ENCODE measurements at places on chromosomes 3 and 15.

- no peak for DNase-seq
Observed at GRCh38 chr3:48215466-48215865, 7.8 kb upstream of the CAMP start.

DNA sequence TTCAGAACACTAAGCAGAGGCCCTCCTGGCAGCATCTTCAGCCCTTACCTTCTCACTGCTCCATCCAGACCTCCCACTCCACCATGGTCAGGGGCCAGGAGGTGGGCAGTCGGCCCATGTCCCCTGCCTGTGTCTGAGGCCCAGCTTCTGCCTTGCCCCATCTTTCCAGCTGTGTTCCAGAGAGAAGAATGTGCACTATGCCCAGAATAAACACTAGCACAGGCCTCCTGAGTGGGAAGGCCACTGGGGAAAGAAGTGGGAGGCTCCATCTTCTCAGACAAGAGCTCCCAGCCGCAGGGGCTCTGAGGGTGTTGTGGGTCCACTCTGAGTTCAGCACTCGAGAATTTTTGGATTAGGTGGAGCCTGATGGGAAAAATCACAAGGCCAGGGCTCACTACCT, 44.5 kb downstream of the ADCY5 start:
- no peak for DNase-seq

DNA sequence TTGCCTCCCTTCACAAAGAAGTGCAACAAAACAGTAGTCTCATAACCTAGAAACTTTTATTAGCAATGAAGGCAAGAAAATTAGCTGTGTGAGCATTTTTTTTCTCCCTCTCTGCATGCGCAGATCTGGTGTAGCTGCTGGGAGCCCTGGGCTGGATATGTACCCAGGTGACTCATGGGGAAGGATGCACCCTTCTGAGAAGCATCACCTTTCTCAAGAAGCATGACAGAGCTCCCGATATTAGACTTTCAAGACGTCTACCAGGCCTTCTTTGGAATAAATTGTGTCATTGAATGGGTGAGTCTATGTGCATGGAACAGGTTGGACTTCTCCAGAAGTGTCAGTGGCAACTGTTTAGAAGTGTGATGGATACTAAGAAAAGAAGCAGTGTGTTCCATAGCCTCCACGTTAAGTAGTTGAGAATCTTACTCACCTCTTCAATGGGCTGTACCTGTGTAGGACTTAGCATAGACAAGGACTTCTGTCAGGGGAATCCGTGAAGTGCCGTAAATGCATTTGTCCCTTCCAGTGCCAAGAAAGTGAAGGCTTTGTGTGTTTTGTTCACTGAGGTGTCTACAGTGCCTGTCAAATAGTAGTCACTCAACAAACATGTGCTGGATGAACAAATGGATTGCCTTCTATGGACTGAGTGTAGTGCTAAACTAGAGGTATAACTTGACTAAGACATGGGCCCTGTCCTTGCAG, 47.7 kb upstream of the RASGRP1 start:
- no peak for DNase-seq

GRCh38 chr15:61299075-61299763, 70.1 kb upstream of the RORA start:
- no peak for DNase-seq

- DNase-seq, result no peak
Observed at GRCh38 chr3:14305324-14305723, 97.1 kb upstream of the SLC6A6 start.

- no peak for DNase-seq
Observed at GRCh38 chr3:50414616-50415015, 55.3 kb upstream of the TMEM115 start.

DNA sequence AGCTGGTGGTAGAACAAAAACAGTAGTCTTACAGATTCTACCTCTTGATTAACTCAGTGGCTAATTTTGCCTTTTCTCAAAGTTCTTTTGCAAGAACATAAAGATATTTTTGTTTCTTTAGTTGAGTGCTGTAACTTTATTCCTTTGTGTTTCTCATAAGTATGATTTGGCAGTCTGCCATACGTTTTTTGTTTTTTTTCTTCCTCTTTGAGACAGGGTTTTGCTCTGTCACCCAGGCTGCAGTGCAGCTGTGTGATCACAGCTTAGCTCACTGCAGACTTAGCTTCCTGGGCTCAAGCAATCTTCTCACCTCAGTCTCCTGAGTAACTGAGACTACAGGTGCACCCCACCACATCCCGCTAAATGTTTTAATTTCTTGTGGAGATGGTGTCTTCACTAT, 22.4 kb downstream of the B3GNT5 start:
- DNase-seq, result no peak

DNA sequence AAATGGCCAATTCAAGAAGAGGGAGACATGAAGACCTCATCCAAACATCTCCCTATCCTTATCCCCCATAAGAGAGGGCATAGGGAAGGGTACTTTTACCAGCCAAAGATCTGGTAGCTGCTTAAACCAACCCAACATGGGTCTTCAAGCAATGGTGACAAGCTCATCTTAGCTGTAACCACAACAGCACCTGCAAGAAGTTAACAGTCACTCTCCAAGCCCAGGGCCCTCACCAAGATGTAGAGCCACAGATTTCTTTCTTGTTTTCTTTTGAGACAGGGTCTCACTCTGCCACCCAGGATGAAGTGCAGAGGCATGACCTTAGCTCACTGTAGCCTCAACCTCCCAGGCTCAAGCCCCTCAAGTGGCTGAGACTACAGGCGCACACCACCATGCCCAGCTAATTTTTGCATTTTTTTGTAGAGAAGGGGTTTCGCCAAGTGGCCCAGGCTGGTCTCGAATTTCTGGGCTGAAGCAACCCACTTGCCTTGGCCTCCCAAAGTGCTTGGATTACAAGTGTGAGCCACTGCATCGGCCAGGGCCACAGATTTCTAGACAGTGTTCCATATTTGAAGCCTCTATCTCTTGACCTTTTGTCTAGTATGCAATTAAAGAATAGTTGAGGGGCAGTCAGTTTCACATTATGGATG, 57.1 kb downstream of the DHX30 start:
- DNase-seq, result no peak

- DNase-seq, result no peak
Observed at GRCh38 chr3:57587905-57588304, 9.2 kb downstream of the ARF4 start.

DNA sequence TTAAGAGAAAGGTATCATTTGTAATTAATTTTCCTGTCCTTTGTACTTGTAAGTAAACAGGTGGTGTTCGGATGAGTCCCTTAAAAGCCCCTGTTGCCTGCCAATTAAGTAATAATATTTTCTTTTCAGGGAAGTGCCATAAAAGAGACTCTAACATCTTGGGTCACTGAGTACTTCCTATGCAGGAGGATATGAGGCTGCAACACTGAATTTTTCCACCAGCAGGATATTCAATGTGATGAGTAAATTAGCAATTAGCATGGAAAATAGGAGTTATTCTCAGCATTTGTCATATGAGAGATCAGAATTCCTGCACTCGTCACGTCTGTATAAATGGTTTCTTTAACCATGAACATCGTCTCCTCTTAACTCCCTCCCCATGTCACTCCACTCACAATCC, 45.4 kb downstream of the WWTR1 start:
- DNase-seq, result no peak

DNA sequence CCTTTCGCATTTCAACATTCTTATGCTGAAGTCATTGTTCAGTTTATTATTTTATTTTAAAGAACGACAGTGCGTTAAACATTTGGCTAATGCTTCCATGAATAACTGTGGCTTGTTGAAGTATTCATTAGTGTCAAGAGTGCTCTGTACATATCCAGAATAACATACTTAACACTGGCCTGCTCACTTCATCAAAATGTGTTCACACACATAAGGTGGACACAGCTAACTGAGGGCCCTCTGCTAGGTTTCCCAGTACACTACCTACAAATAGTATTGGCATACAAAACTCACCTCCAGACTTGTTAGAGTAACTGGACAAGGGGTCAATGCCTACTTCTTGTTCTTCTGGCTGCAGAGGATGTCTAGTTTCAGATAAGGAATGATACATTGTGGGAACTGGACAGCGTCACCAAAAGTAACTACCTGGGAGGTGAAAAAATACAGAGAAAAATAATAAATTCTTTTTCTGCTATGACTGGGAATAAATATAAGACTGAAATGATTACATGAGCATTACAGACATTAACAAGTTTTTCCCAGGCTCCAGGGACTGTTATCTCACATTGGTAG, 234.2 kb downstream of the TBC1D5 start:
- no peak for DNase-seq

DNA sequence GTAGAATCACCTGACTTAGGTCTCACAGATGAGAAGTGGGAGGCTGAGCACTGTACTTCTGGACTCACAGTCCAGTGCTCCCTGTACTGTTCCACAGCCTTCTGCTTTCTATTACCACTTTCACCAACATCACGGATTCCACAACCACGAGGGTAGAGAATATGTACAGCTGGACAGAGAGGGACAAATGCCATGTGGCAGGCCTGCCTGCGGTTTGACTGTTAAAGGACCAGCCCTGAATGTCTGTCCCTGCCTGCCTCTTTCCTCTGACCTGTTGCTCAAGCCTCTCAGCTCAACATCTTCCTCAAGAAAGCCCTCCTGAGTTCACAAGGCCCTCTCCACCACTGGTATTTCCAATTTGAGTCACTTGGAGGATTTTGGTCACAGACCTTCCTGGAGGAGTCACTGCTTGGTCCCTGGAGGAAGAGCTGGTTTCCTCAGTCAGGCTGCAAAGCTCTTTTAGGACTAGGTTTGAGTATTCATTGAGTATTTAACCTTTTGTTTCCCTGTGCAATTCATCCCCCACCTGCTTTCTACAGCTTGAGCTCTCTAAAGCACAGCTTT, 49.1 kb downstream of the RAB11A start:
- no peak for DNase-seq

- DNase-seq, result no peak
Observed at GRCh38 chr3:150917951-150918350, 12.7 kb upstream of the MINDY4B start.

DNA sequence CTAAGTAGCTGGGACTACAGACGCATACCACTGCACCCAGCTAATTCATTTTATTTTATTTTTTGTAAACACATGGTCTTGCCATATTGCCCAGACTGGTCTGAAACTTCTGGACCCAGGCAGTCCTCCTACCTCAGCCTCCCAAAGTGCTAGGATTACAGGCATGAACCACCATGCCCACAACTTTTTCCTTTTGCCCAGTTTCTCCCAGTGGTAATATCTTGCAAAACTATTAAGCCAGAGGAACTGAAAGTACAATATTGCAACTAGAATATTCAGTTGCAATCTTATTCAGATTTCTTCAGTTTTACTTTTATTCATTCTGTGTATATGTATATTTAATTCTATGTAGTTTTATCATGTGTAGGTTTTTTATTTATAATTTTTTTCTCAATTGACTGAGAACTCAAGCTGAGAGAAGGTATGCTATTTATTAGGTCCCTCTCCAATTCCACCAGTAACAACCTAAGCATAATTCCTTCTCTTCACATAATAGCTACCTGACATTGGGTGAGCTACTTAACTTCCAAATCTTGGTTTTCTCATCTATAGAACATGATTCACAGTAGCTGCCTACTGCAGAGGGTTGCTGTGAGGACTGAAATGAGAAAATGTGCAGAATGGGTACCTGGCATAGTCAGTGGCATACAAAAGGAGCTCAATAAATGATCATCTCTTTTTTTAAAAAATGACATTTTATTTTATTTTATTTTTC, 30.8 kb downstream of the KLHL18 start:
- no peak for DNase-seq

- no peak for DNase-seq
Observed at GRCh38 chr3:43957553-43957952, 266.8 kb downstream of the ABHD5 start.

GRCh38 chr15:67755264-67755663, 70.0 kb upstream of the SKOR1 start:
- DNase-seq, result no peak

GRCh38 chr15:58703610-58704009, 45.9 kb downstream of the ADAM10 start:
- no peak for DNase-seq

GRCh38 chr3:162610261-162610660, 1113.7 kb downstream of the OTOL1 start:
- no peak for DNase-seq

GRCh38 chr3:55902221-55902900, 415.3 kb upstream of the WNT5A start:
- no peak for DNase-seq

- no peak for DNase-seq
Observed at GRCh38 chr15:70533931-70534742, 229.2 kb downstream of the UACA start.

GRCh38 chr3:108527109-108527508, 16.7 kb upstream of the MYH15 start:
- DNase-seq, result no peak

DNA sequence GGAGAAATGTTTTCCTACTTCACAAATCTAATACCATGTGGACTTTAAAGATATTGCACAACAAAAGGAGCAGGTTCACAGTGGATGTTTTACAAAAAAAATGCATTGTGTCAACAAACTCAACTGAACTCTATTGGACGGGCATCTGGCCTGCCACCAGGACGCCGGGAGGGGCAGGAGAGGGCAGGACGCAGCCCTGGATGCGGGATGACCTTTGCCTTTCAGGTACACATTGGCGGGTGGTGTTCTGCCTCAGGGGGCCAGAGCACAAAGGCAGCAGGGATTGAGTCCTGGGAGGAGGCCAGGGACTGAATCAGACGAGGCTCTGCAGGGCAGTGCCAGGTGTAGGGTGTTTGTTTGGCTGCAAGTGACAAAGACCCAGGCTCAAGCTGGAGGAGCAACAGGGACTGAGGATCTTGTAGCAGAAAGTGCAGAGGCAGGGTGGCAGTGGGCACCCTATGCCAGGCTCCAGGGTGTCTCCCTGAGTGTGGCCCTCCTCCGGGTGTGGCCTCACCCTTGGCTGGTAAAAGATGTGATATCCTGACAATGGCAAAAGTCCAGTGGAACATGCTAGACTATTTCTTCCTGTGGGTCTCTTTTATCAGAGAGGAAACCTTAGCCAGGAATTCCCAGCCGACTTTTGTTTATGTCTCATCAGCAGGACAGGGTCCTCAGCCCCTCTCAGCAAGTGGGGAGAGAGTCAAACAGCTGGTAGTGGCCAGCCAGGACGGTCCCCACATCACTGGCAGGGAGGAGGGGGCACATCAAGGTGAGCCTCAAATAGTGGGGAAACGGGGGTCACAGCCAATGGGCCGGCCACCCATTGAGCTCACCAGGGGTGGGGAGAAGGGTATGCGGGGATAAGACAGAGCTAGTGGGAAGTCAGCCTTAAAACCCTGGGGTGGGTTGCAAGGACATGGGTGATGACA, 29.7 kb upstream of the KLF13 start:
- no peak for DNase-seq

DNA sequence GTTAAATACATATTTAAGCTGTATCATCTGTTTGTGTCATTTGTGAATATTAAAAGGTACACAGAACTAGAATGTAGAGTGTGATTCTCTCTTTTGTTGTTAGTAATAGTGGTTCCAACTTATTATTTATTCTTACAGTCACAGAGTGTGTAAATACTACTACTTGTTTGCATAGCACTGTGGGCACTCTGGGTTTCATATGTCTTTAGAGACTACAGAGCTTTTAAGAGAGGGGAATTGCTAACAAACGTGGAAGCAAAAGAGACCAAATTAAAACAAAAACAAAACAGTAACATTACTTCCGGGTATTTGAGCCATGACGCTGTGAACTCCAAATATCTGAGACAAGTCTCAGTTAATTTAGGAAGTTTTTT, 828.0 kb upstream of the DPPA4 start:
- no peak for DNase-seq

Measured in CD8-positive, alpha-beta memory T cell (primary cell).